Cardiac muscle cell (in vitro differentiated cells and primary cell): ENCODE measurements at places on chromosomes 4 and X.

- no peak for DNase-seq
Observed at GRCh38 chr4:7500404-7500803, 65.7 kb upstream of the PSAPL1 start.

DNA sequence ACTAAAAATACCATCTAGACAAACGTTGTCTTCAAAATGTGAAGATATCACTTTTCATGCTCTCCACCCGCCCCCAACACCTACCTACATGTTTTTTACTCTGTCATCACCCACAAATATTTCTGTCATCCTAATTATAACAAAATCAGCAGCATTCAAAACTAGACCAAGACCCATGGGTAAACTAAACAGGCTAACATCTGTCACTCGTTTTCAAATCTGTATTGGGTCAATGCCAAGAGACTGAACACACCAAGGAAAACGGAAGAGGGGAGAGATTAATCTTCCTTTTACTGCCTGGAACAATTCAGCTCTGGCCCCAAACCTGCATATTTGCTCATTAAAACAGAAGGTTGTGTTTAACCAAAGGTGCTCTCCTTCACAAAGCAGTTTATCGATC lies 17.5 kb downstream of the FAM184B start:
- DNase-seq: no peak

DNA sequence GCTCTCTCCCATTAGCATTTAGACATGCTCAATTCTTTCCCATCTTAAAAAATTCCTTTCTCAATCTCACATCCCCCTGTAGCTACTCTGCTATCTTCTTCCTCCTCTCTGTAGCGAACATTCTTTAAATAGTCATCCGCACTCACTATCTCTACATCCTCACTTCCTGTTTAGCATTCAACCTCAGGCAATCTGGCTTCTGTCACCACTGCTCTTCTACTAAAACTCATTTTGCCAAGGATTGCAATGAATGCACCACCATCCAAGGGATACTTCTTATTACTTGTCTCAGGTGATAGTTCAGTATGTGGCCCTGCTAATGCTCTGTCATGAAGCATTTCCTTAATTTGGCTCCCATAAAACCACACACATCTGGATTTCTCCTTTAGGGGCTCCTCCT lies 10.9 kb upstream of the TET2 start:
- DNase-seq: peak; percentile 39

DNA sequence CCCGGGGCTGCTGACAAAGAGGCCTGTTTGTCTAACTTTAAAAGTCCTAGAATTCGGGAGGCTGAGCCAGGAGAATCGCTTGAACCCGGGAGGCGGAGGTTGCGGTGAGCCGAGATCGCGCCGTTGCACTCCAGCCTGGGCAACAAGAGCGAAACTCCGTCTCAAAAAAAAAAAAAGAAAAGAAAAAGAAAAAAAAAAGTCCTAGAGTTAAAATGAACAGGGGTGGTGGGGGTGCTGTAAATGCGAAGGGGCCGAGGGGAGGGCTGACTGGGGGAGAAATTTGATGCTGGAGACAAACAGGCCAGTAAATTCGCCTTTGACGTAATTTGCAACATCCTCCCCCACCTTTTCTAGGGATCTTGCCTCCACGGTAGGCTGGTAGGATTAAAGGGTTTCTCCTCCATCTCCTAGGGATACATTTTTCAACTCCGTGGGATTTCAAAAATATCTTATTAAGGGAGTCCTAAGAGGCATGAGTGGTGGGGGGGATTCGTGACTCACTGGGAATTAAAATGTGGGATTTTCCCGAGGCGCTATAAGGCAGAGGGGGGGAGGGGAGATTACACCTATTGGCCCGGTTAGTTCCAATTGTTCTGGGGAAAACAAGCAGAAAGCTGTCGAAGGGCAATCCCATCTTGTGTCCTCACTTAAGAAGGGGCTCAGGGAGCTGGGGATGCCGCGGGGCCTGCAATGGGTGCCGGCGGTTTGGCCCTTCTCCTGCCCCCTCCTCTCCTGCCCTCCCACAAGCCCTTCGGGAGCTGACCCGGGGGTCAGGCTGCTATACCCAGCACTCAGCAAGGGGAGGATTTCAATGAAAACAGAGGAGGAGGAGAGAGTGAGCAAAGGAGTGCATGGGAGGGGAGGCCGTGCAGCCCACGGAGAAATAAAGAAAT lies 3.0 kb upstream of the BCOR start:
- no peak for DNase-seq

DNA sequence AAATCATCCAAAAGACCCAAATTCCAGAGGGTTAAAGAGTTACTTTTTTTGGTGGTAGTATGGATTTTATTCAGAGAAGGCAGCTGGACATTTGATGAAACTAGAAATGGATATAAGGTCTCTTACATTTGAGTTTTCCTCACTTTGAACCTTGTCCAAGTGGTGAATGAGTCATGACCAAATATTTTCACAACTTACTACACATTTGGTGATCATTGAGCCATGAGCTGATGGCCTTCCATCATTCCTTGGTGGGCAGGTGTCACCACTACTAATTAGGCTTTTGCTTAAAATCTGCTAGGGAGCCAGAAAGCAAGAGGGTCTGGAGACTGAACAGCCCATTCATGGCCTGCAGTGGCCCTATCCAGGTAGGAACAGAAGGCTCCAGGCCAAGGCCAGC lies 620.2 kb upstream of the INTU start:
- DNase-seq: peak; percentile 15

- no peak for DNase-seq
Observed at GRCh38 chr4:9947168-9948062, 73.9 kb downstream of the SLC2A9 start.

DNA sequence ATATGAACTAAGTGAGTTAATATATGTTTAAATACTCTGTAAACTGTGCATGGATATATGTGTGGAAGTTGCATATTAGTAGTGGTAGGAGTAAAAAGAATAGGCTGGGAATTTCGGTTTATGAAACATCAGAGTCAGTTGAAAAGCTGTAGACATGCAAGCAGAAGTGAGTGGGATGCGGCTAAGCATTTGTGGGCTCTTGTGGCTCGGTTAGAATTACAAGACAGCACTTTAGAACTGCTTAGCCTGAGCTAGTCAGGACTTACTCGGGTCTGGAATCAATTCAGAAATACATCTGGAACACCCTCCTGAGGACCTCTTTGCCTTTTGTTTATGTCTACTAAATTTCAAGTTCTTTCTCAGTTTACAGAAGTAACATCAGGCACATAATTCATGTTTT lies 93.6 kb downstream of the AFF2 start:
- DNase-seq: no peak

DNA sequence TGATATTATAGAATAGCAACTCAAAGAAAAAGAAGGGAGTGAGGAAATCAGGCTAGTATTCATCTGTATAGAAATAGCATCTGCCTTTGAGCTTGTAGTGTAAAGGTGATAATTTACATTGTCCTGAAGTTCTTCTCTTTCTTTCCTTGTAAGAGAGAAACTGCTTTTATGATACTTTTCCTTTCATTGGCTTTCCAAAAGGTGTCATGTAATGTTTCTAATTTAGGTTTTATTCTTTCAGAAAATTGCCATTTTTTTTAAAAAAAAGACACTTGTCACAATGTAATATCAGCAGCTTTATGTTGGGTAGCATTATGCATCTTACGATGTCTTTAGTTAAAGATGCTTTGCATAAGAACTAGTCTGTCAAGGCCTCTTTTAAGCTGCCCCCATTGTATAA lies 1153.8 kb upstream of the PCDH7 start:
- DNase-seq: no peak

GRCh38 chr4:10098780-10099160 lies 17.8 kb downstream of the WDR1 start:
- DNase-seq: peak; percentile 44

DNA sequence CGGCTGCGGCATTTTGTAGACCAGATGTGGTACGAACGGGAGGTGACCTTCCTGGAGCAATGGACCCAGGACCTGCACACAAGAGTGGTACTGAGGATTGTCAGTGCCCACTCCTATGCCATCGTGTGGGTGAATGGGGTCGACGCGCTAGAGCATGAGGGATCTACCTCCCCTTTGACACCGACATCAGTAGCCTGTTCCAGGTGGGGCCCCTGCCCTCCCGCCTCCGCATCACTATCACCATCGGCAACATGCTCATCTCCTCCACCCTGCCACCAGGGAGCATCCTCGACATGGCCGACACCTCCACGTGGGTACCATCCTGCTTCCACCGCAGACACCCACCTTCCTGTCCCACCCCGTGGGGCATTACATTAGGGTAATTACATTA lies 46.2 kb downstream of the SMARCA5 start:
- DNase-seq: peak; percentile 3

DNA sequence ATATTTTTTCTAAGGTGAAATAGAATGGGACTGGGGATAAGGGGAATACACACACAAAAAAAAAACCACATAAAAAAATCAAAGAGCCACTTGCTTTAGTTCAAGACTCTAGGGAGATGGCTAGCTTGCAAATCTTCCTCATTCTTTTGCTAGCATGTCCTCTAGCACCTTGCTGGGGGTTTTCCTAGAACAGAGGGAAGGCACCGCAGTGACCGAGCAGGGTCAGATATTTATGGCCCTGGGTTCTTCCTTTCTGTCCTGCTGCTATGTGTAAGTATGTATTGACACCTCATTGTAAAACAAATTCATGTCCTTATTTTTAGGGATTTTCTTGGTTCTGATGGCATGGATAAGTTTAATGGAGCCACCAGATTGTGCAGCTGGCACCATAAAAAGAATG lies 81.2 kb downstream of the SHISA3 start:
- DNase-seq: no peak

DNA sequence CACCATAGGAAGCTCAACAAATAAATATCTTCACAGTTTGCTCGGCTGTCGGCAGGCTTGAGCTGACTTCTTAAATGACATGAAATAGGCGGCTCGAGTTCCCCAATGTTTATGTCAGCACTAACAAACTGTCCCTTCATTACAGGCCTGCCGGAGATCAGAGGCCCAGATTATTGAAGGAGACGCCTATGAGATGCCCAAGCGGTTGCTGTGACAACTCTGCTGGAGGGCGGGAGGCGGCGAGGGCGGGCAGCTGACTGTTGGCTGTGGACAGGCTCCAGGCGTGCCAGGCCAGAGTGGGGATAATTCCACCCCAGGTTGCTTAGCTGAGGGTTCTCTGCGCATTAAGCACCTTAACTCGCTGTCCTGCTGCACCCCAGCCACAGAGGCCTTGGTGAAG lies 39.2 kb upstream of the MSX1 start:
- DNase-seq: no peak

DNA sequence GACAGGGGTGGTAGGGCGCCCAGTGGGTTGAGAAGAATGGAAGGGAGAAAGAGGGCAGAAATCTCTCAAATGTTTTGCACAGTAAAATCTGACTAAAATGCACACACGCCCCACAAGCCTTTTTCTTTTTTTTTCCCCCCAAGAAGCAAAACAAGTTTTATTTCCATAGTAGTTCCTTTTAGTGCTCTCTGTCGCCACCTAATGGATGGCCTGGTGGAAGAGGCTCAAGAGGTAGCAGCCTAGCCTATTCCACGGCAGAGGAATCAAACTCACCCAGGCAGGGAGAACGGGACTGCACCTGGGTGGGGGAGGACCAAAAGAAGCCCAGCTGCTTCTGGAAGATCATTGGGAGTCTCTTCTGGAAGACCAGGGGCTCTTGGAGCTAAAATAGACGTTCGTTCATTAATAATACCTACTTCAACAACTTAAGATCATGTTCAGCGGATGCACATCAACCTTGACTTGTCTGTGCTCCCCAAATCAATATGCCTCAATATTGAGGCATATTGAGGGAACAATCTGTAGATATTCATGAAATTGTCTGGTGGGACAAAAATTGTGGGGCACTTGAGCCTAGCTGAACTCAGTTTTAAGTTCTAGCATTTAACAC lies 31.6 kb upstream of the IRAK1 start:
- DNase-seq: peak; percentile 62

DNA sequence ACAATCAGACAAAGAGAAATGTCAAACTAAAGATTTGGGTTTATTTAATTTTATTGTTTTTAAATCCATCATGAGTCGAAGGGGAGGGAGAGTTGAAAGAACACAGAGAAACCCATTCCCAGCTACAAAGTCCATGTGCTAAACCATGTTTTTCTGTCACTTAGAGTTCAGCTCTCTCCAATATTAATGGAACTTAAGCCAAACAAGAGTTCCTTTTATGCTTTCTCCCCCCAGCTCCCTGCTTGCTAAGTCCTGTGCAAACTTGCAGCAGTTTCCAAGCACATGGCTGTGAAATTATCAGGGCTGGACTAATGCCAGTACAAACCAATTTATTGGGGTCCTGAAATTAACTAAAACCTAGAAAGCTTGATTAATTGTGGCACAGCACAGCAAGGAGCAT lies 9.7 kb upstream of the CHRDL1 start:
- no peak for DNase-seq

DNA sequence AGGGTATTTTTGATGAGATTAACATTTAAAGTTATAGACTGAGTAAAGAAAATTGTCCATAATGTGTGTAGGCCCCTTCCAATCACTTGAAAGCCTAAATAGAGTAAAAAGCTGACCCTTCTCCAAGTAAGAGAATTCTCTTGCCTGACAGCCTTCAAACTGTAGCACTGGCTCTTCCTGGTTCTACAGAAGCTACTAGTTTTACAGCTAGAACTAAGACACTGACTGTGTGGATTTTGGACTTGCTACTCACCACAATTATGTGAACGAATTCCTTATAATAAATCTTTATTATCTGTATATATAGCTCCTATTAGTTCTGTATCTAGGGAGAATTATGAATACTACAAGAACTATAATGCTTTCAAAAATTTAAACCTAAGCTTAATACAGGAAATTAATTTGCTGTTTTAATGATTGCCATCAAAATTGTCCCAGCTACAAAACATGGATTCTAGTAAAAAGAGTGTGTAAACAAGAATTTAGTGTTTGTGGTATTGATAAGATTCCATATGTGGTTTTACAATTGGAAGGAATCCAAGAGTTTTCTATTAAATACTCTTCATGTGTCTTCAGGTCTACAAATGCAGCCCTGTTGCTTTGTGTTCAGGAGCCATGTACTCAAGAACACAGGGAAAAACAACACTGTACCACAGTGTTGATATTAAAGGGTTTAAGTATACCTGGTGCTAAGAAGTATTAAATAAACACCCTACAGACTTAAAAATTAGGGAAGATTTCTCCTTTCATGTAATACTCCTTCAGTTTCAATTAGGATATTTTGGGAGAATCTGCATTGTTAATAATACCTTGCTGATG lies 366.5 kb downstream of the CXXC4 start:
- DNase-seq: no peak

GRCh38 chrX:78429172-78429571 lies 101.8 kb upstream of the CYSLTR1 start:
- DNase-seq: no peak

GRCh38 chrX:71632923-71633657 lies 14.8 kb upstream of the CXCR3 start:
- DNase-seq: peak; percentile 30

GRCh38 chr4:13599159-13599558 lies 28.4 kb downstream of the BOD1L1 start:
- no peak for DNase-seq

GRCh38 chrX:118574666-118575065 lies 79.1 kb downstream of the DOCK11 start:
- DNase-seq: no peak
